GM23248 (cell line): ENCODE measurements at places on chromosomes 11 and 22. TPM values are rescaled to one million over a fixed set of nuclear protein-coding genes. Genes with fewer than 3 reads are reported as not detected.

- peak; percentile 94 for DNase-seq
Observed at GRCh38 chr11:103529181-103529684, 420.0 kb downstream of the DYNC2H1 start.

DNA sequence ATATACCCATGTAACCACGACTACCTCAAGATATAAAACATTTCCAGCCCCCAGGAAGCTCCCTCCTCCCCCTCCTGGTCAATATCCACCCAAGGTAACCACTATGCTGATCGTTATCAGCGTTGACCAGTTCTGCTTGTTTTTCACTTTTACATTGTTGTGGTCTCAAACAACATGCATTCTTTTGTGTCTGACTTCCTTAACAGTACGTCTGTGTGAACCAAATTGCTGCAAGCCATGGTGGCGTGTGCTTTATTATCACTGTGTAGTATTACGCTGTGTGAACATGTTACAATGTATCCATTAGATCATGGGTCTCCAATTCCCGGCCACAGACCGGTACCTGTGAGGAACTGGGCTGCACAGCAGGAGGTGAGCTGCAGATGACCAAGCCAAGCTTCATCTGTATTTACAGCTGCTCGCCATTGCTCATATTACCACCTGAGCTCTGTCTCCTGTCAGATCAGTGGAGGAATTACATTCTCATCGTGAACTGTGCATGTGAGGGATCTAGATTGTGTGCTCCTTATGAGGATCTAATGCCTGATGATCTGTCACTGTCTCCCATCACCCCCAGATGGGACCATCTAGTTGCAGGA is 15.5 kb upstream of the GRK3 start:
- DNase-seq = no peak

DNA sequence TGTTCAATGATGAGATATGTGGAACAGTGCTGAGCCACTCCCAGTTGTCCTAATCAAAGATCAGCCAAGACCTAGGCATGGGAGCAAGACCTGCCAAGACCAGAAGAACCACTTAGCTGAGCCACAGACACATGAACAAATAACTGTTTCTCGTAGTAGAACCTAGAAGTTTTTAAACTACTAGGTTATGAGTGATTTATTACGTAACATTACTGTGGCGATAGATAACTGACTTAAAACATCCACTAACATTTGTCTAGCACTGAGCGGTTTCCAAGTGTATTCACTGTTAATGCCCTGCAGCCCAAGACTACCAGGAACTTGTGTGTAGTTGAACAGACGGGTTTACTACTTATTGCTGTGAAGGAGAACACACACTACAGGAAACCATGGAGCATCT is 120.4 kb downstream of the SERGEF start:
- DNase-seq = no peak

DNA sequence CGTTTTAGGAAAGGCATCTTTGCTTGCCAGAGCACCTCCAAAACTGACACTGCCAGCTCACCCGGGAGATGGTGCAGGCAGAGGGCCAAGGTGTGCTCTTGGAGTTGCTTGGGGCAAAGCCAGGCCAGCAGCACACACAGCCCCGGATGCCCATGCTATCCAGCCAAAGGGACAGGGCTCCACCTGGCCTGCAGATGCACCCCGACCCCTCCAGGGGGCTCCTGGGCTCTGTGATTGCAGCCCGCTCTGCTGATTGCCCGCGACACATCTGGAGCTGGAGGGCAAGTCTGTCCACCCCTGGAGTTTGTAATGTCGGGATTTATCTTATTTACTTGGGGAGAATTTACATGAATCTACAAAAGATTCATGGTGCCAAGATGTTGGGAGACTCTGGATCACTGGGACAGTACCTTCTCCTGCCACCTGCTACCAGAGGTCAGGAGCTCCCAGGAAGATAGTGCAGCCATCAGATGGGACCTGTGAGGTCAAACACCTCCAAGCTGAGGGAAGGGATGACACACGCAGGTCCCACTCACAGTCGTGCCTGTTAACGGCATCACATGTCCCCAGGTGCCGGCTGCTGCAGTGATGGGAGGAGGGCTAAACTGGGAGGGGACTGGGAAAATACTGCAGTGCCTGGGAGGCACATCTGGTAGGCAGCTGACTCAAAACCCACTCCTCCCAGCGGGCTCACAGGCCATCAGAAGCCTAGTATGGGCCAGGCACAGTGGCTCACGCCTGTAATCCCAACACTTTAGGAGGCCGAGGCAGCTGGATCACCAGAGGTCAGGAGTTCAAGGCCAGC is 17.2 kb downstream of the CBX7 start:
- DNase-seq = peak; percentile 45

GRCh38 chr11:2739531-2740274 is 39.9 kb upstream of the KCNQ1OT1 start:
- DNase-seq = no peak

DNA sequence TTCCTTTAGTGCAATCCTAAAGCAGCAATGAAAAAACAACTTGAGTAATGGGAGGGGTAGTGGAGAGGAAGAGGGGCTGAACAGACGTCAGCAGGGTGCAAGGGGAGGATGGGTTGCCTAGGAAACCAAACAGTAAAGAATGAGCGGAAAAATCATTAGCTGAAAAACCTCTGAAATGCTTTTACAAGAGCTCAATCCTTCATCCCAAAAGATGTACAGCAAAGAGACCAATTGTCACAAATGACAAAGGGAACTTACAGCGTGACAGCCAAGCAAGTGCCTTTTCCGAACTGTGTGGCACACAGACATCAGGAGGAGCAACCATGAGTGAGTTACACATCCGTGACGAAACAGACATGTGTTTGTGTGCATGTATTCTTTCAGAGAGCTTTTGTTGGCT is 104.6 kb downstream of the SIK3 start:
- no peak for DNase-seq

GRCh38 chr11:103897160-103897936 is 139.1 kb upstream of the DDI1 start:
- peak; percentile 43 for DNase-seq

DNA sequence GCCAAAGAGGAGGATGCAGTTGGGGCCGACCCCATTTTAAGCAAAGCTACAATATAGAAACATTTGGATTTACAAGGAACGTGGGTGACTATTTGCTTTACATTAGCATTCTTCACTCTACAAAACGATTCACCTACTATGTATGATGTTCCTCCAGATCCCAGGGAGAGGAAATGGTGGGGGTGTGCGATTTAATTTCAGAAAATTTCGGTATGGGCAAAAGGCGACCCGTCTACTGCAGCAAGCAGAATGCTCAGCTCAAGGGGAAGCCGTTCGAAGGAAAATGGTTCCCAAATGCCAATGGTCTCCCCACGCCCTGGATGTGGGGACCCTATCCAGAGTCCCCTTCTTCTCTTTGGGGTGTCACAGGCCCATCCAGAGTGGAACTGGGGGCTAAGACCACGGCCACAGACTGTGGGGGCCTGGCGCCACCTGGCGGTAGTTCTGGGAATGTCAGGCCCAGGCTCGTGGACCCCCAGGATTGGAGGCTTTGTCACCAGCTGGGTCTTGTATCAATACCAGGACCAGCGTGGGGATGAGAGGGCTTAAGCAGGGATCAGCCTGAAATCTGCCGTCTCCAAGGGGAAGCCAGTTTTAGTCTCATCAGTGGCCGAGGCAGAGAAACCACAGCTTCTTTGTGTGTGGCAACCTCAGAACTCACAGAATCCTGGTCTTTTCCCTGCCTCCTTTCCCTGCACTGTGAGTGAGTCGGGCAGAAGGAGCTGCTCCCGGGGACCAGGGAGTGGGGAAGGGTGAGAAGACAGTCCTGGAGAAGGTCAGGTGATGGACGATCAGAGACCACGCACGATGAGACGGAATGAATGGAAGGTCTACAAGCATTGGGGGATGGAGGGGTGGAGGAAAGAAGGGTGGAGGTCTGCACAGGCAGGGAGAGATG is 8.4 kb downstream of the LRRC10B start:
- peak; percentile 45 for DNase-seq

GRCh38 chr11:35352077-35352888 is 67.1 kb downstream of the SLC1A2 start:
- DNase-seq = peak; percentile 81

GRCh38 chr11:46914363-46914762 is 4.0 kb downstream of the LRP4 start:
- peak; percentile 89 for DNase-seq

GRCh38 chr11:1388763-1389102 is 1.0 kb upstream of the BRSK2 start:
- DNase-seq = no peak

DNA sequence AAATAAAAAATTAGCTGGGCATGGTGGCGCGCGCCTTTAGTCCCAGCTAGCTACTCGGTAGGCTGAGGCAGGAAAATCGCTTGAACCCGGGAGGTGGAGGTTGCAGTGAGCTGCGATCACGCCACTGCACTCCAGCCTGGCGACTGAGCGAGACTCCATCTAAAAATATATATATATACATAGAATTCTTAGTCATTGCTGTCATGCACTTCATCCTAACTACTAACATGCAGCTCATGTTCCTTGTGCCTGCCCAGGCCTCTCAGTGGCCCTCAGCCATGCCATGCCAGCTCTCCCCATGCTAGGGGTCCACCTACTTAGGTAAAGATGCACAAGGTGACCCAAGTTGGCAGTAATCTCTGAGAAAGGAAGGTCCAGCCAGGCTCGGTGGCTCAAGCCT is 3.1 kb downstream of the CYB561A3 start:
- DNase-seq = no peak

DNA sequence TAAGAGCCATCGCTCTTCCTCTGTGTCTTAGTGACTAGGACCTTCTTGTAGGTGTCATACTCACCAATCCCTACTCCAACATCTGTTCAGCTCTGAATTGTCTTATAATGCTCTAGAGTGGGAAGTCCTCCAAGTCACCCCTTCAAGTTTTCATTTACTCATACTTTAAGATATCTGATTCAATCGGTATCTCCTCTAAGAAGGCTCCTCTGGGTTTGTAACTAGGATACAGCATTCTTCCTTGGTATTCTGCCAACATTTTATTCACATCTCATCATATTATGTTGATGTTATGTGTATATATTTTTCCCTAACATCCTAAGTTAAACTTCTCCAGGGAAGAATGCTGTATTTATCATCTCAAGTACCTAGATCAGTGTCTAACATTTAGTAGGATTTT is 662.1 kb downstream of the NTM start:
- peak; percentile 79 for DNase-seq

CNGA4 gene
- total RNA-seq = not detected in 2 replicates

ANGPTL5 gene
- total RNA-seq = not detected in 2 replicates

TRIM29 gene
- 1.4 TPM in 1 of 2 replicates, not detected in the other for total RNA-seq

NAALAD2 gene
- 0.76 TPM in 1 of 2 replicates, not detected in the other for total RNA-seq

NCR3LG1 gene
- total RNA-seq = 1.3 and 5.1 TPM in 2 replicates

XKR3 gene
- total RNA-seq = not detected in 2 replicates

KRTAP5-10 gene
- not detected in 2 replicates for total RNA-seq
